Activated naive CD8-positive, alpha-beta T cell treated with anti-CD3 and anti-CD28 coated beads, Interleukin-2, amount 10 ng/mL, durations not matched to agents 7 days and 5 days (primary cell): ENCODE measurements at places on chromosomes 11 and 22. TPM values are rescaled to one million over a fixed set of nuclear protein-coding genes. Genes with fewer than 3 reads are reported as not detected.
A peak's percentile ranks its signal among the peaks of the same experiment; 100 is the strongest.

SLC36A4 gene
- total RNA-seq: 11.6 TPM

OSM gene
- total RNA-seq: 142 TPM

SLC37A2 gene
- total RNA-seq: 3.5 TPM

GPR152 gene
- not detected for total RNA-seq

GRCh38 chr11:113022262-113022661 is 61.0 kb downstream of the NCAM1 start:
- H3K27me3 ChIP-seq: peaks cover 2% of the 10 kb centered on the region
- no peaks in the 10 kb centered on the region for H3K36me3 ChIP-seq

DNA sequence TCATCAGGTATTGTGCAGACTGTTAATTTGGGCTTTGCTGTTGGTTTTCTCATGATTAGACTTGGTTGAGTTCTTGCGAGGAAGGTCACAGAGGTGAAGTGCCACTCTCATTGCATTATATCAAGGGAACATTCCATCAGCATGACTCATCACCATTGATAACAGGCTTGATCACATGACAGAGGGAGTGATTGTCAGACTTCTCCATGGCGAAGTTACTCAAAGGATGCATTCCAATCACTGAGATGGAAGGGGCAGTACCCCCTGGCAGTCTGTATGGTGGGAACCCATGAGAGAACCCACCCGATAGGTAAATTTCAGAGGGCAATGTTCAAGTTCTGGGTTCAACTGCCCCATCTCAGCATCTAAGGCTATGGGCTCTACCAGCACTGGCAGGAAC is 19.4 kb upstream of the P2RY2 start:
- no peak overlapping the region for H3K4me3 ChIP-seq

DNA sequence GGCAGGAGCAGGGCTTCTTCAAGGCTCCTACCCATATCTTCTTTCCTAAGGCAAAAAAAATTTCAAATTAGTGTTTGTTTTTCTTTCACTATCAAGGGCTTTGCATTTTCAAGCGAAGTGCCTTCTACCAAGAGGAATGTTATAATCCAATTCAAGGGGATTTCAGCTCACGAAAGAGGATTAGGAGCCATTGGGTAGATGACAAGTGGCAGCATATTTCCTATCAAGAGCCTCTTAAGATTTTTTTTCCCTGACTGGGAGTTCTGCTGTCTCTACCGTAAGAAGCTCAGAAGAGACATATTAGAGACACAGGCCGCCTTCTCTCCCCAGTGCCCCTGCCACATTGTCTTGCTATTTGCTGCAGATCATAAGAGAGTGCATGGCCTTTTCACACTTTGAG is 55.9 kb upstream of the BMAL1 start:
- H3K4me3 ChIP-seq: no peak overlapping the region
- no peak for DNase-seq
- H3K27me3 ChIP-seq: peaks cover 3% of the 10 kb centered on the region
- H3K27ac ChIP-seq: no peak overlapping the region
- H3K36me3 ChIP-seq: no peaks in the 10 kb centered on the region

- H3K36me3 ChIP-seq: no peaks in the 10 kb centered on the region
- H3K4me3 ChIP-seq: no peak overlapping the region
- peaks cover 12% of the 10 kb centered on the region for H3K27me3 ChIP-seq
- no peak overlapping the region for H3K27ac ChIP-seq
Observed at GRCh38 chr11:112451250-112451649, 190.6 kb upstream of the PLET1 start.

GRCh38 chr11:102115557-102115956 is 5.3 kb downstream of the YAP1 start:
- no peak for DNase-seq
- H3K27me3 ChIP-seq: peaks cover 71% of the 10 kb centered on the region
- H3K27ac ChIP-seq: no peak overlapping the region
- no peaks in the 10 kb centered on the region for H3K36me3 ChIP-seq

DNA sequence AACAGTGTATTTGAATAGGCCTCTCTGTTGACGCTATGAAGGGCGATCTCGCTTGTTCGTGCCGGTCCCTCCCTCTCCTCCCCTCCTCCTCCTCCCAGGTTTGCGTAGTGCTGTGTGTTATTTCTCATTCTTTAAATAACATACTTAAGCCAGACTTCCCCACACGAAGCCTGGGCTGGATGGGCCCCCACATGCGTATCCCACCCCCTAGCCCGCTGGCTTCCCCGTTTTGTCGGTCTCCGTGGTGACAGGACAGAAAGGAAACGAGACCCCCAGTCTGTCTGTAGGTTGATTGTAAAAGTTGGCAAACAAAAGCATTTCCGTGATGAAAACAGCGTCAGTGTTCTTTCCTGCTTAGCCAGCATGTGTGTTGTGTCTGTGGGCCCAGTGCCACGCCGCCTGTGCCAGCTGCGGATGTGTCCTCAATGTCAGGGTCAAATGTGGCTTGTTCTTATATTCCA is 27.3 kb downstream of the FAM118A start:
- no peak overlapping the region for H3K27ac ChIP-seq
- DNase-seq: no peak
- no peaks in the 10 kb centered on the region for H3K27me3 ChIP-seq

GRCh38 chr11:74840486-74840885 is 91.8 kb downstream of the RNF169 start:
- peaks cover 55% of the 10 kb centered on the region for H3K36me3 ChIP-seq
- no peak overlapping the region for H3K27ac ChIP-seq
- DNase-seq: no peak
- H3K4me1 ChIP-seq: peaks cover 9% of the 10 kb centered on the region
- no peak overlapping the region for H3K4me3 ChIP-seq
- no peaks in the 10 kb centered on the region for H3K27me3 ChIP-seq

DNA sequence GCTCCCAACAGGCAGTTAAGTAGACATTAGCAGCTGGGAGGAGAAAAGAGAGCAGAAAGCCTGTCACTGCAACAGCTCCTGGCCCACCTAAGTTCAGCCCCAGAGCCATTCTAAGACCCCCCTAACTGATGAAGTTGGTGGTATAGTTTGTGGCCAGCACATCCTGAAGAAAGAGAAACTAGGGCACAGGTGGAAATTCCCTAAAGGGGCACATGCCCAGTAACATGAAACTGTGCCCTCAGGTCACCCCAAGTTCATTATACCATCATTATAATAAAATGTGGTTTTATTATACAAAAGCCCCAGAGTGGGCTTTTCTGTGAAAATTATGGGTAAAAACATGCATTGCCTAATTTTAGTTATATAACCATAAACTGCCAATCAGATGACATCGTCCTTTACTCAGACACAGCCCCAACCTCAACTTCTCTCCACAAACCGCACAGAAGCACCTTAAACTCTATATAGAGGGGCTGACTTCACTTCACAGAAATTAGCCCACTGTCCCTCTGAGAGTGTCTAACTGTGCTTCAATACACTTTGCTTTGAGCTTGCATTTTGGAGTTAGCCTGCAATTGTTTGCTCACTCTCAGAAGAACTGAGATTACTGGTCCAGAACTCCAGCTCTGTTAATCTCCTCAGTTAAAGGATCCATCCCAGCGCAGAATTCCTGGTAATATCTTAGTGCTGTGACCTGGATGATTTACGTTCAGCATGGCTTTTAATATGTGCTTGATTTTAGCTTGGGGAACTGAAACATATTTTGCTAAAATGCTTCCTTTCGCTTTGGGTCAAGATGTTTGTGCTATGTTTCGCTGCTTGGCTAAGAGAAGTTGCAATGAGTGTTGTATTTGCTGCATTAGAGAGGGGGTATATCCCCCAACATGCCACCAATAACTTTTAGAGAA is 1.8 kb upstream of the APOL3 start:
- peak overlapping the region; percentile 90 for H3K4me3 ChIP-seq
- H3K36me3 ChIP-seq: peaks cover 5% of the 10 kb centered on the region
- no peak for DNase-seq
- H3K27ac ChIP-seq: peak overlapping the region; percentile 91

DNA sequence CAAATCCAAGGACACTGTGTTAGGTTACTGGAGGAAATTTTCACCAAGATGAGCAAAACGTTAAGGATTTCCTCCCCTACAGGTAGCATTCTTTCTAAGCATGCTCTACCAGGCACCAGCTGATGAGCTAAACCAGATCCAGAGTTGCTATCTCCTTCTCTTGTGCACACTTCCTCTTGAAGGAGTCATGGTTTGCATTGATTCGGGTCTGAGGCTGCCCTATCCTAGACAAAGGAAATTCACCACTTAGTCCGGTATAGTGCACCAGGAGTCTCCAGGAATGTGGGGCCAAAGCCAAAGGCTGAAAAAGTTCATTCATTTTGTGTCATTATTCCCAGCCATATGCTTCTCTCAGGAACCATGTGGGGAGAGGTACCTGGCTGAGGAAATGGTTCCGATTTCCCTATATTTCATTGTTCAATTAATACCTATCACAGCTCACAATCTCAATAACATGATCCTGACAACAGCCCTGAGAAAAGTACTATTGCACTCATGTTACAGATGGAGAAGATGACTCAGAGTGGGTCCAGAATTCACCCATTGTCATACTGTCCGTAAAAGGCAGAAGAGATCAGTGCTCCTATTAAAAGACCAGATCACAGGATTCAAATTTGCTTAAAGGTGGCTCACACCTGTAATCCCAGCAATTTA is 39.1 kb downstream of the SLC35F2 start:
- no peak for DNase-seq
- no peak overlapping the region for H3K27ac ChIP-seq
- no peak overlapping the region for H3K4me3 ChIP-seq
- no peaks in the 10 kb centered on the region for H3K4me1 ChIP-seq

DNA sequence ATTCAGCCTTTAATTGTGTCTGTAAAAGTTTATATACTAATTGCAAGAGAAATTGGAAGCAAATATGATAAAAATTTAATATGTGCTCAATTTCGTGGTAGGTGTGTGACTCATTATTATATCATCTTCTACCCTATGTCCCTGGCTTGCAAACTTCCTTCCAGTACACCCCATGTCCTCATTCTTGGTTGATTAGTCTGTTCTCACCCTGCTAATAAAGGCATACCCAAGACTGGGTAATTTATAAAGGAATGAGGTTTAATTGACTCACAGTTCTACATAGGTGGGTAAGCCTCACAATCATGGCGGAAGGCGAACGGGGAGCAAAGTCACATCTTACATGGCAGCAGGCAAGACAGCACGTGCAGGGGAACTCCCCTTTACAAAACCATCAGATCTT is 11.9 kb downstream of the MRGPRX3 start:
- H3K36me3 ChIP-seq: no peaks in the 10 kb centered on the region
- H3K27me3 ChIP-seq: peaks cover 25% of the 10 kb centered on the region
- no peak for DNase-seq
- no peak overlapping the region for H3K27ac ChIP-seq
- peaks cover 6% of the 10 kb centered on the region for H3K4me1 ChIP-seq
